ENCODE measurements at places on chromosomes 6 and 20.

- no peak for DNase-seq
These were observed 632.1 kb upstream of the ID4 start for GRCh38 chr6:19205076-19205475.

GRCh38 chr20:48374991-48375595, 452.7 kb downstream of the PREX1 start:
- no peak for DNase-seq

DNA sequence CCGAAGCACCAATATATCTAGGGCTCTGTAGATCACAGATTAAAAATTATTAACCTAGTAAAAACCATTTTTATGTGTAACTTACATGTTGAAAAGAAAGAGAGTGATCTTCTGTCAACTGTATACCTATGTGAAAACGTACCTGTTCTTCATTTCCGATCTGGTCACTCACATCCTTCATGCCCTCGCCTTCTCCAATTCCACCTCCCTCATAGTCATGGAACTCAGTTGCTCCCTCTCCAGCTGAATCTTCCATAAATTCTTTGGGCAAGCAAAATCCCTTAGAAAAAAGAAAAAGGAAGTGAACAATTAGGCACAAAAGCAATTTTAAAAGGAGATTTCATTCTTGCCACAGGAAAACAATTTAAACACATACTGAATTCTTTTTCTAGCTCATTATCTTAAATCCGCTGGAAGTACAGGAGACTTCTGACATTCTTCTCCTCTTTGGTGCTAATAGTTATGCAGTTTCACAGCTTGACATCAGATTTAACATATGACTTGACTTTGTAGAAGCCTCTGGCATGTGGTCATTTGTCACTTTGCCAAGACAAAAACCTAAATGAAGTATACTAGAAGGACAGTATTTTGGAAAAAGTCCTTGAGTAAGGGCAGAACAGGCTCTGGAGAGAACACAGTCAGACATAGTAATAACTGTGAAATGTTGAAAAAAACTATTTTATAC, 29.5 kb upstream of the LYRM2 start:
- DNase-seq = no peak

GRCh38 chr20:3158968-3159431, 665 bp downstream of the FASTKD5 start:
- no peak for DNase-seq

DNA sequence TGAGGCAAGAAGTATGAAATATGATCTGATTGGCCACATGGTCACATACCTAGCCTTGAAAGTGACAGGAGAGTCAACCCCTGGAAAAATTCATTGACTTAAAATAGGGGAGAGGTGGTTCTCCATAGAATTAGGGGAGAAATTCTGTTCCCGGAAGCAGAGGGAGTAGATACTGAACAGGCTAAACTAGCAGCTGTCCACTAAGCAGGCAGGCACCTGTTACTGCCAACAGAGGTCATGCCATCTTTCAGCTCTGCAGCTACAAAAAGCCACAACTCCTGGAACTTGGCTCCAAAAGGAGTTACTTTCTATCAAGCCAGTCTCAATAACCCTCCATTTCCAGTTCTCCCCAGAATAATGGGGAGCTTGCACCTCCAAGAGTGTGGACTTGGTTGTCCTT, 352.5 kb downstream of the MAFB start:
- no peak for DNase-seq

- DNase-seq = no peak
These were observed 562.5 kb upstream of the MAP3K7 start for GRCh38 chr6:91149246-91149955.

DNA sequence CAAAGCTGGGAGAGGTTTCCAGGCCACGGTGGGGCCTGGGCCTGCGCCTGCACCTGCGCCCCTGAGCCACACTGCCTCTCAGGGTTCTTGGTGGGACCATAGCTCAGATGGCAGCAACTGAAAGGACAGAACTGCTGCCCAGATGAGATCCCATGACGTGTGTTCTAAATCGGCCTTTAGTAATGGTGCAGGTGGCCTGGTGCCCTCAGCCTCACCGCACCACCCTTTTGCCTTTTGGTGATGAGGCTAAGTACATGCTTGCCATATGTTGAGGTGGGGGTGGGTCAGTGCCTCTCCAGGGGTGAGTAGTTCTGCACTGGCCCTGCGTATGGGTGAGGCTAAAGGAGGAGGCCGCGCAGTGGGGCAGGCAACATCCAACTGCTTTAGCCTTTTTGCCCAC, 7.4 kb downstream of the PSMG4 start:
- no peak for DNase-seq

DNA sequence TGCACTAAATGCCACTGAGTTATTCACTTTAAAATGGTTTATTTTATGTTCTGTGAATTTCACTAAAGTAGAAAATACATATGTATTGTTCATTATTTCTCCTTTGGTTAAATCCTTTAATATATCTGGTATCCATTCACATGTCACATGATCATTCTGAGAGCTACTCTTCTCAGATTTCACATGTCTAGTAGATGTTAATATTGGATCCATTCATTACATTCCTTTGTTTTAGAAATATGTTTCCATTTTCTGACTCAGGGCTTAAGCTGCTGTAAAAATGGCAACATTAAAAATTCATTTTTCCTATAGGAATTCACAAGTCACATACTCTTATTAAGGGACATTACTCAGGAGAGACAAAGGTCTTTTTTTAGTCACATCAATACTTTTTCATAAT, 205.4 kb downstream of the ZFAND3 start:
- DNase-seq = no peak

- no peak for DNase-seq
These were observed 208.9 kb upstream of the EXOC2 start for GRCh38 chr6:901696-902460.

DNA sequence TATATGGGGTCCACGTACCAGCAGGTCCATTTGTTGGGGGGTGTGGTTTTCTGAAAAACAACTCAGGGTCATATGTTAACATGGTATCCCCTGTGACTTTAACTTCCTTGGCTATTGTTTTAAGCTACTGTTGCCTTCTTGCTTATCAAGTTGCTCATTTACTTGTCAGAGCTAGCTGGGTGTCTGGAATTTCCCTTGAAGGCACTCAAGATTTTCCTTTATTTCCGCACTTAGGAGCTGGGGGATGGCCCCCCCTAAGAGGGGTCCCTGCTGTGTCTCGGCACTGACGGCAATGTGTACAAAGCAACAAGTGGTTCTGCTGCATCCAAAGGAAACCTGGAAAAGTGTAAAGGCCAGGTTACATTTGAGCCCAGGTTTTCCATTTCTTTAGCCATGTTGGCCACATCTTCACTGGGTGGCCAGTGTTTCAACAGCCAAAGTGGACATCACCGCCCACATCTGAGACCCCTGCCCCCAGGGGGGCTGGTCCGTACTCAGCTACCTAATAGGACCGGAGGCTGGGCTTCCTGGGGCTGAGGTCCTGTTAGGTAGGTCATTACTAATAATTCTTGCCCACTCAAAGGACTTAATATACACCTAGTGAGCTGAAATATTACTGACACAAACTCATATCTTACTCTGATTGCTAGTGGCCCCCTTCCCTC, 24.8 kb upstream of the SYNDIG1 start:
- DNase-seq = no peak

- no peak for DNase-seq
These were observed 236.6 kb downstream of the SLC24A3 start for GRCh38 chr20:19449051-19449450.

GRCh38 chr20:47453167-47453782, 48.4 kb upstream of the NCOA3 start:
- no peak for DNase-seq

GRCh38 chr20:17499041-17499440, 32.1 kb downstream of the BFSP1 start:
- DNase-seq = no peak

GRCh38 chr20:12592756-12593155, 416.0 kb upstream of the SPTLC3 start:
- no peak for DNase-seq
